ENCODE measurements at places on chromosomes 4 and X.

GRCh38 chr4:632196-632790 lies 6.9 kb downstream of the PDE6B start:
- no peak for DNase-seq

DNA sequence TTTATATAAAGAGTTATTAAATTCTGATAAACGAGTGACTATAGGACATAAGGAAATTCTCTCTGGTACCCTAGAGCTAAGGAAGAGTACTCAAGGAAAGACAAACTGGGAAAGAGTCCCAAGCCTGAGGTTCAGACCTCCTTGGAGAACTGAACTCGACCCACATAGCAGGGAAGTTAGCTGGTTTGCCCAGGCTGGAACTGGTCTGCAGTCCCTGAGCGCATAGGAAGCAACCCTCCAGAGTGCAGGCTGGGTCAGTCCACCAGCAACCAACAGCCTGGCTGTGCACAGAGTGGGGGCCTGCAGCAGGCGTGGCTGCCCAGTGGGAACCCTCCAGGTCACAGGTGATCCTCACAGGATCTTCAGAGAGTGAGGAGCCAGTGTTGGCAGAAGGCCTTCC lies 114.1 kb downstream of the SOWAHB start:
- no peak for DNase-seq

DNA sequence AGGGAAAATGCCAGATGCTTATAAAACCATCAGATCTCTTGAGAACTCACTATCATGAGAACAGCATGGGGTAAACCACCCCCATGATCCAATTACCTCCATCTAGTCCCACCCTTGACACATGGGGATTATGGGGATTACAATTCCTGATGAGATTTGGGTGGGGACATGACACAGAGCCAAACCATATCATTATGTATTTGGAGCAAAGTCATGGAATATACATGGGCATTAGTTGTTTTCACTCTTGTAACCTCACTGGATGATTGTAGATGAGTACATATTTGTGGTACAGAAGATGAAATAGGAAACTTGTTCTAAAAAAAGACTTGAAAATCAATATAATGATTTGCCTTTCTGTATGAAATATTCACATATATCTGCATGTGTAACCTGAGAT lies 674.5 kb upstream of the BOD1L1 start:
- DNase-seq = no peak

DNA sequence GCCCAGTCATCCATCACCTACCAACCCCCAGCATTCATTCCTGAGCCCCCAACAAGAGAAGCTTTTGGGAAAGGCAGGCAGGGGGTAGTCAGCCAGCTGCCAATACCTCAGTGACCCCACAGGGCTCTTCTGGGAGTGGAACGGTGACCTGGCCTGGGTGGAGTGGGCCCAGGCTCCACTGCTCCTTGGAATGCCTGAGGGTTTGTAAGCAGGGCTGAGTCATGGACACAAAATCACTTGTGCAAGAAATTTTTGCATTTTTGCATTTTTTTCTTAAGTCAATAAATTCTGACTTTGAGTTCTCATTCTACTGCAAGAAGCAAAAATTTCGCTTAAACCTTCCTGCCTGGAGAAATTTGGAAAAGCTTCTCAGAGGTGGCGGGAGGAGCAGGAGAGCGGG lies 18.5 kb downstream of the SORCS2 start:
- DNase-seq = no peak

Measured in DMS79 treated with DMSO at 0.1 percent for 48 hours (cell line).